ENCODE measurements at places on chromosomes 5 and 9. TPM values are rescaled to one million over a fixed set of nuclear protein-coding genes. Genes with fewer than 3 reads are reported as not detected.

Gene CDC20B
- 0.28 TPM for total RNA-seq

Gene RXRA
- total RNA-seq, result 41.5 TPM

Gene CCNI2
- 0.05 TPM for total RNA-seq

Gene TAS2R1
- total RNA-seq, result not detected

DNA sequence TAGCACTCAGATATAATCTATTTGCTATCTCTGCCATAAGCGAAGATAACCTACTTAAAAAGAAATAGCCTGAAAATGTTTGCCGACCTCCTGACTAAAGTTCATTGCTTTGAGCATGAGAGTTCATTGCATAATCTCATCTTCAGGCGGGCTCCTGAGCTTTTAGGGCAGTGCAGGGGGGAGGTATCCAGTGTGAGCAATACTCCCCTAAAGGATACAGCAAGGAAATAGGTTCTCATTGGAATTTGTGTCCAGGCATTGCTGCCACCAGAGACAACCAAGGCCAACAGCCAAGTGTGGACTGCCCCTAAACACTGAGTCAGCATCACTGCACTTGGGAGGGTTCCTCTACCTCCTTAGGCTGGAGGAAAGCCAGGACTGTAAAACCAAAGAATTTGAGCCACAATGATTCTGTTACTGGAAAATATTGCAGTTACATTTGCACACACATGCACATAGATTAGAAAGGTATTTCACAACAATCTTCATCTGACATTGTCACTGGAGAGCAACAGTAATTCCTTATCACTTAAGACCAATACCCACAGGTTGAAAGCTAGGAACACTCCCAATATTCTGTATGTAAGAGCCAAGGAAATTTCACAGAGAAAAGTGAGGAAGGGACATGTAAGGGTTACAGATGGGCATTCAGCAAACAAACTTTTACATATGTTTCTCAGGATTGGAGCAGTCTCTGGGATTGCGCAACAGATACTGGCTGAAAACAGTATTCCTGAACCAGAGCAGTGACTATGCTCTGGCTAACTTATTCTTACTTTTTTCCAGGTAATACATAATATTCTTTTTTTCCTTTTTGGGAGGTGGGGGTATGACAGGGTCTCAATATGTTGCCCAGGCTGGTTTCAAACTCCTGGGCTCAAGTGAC, 98.6 kb upstream of the TLE1 start:
- no peaks in the 10 kb centered on the region for H3K27me3 ChIP-seq
- peaks cover 10% of the 10 kb centered on the region for H3K4me1 ChIP-seq
- no peak overlapping the region for H3K4me3 ChIP-seq
- no peaks in the 10 kb centered on the region for H3K36me3 ChIP-seq

- H3K27ac ChIP-seq, result no peak overlapping the region
- no peak for DNase-seq
- no peak overlapping the region for H3K4me3 ChIP-seq
- peaks cover 3% of the 10 kb centered on the region for H3K36me3 ChIP-seq
- no peaks in the 10 kb centered on the region for H3K27me3 ChIP-seq
Measured at GRCh38 chr5:14783691-14784090, 87.9 kb downstream of the ANKH start.

- no peaks in the 10 kb centered on the region for H3K36me3 ChIP-seq
- no peaks in the 10 kb centered on the region for H3K4me1 ChIP-seq
- H3K27me3 ChIP-seq, result no peaks in the 10 kb centered on the region
- no peak overlapping the region for H3K4me3 ChIP-seq
Measured at GRCh38 chr9:115804206-115804605, 349.4 kb upstream of the PAPPA start.

Gene ZFP37
- 0.50 TPM for total RNA-seq

DNA sequence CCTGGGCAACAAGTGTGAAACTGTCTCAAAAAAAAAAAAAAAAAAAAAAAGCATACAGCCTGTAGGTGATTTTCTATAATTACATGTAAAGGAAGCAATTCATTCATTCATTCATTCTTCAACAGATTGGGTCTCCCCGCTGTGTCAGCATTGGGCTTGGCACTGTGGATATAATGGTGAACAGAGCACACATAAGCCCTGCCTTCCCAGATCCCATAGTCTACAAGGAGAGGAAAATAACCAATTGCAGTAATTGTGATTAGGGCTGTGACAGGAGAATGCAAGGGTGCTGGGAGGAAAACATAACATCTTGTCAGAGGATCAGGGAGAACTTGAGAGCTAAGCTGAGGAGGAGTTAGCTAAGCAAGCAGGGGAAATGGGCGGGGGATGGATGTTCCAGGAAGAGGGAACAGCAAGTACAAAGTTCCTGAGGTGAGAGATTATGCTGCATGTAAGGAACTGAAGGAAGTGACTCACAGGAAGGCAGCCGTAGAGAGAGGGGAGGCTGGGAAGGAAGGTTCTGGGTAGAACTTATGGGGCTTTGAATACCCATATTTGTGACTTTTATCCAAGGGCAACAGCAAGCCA, 24.0 kb upstream of the KLF9 start:
- H3K36me3 ChIP-seq, result no peaks in the 10 kb centered on the region
- H3K4me3 ChIP-seq, result no peak overlapping the region
- no peak for DNase-seq
- H3K4me1 ChIP-seq, result no peaks in the 10 kb centered on the region
- peak overlapping the region; percentile 28 for H3K27ac ChIP-seq

DNA sequence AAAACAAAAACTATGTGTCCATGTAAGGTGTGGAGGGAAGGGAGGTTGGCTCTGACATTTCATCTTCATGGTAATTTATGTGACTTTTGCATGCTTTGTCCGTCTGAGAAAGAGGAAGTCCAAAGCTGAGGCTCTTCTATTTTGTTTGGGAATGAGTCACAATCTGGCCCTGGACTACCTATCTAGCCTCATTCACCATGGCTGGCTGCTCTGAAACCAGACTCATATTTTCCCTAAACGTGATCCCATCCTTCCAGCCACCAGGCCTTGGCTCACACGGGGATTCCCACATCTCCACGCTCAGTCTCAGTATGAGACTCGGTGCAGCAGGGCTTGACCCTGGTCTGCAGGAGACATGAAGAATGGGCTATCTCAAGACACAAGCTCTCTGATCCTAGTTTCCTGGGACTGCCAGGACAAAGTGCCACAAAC, 672.8 kb downstream of the ACTL7B start:
- no peak overlapping the region for H3K4me3 ChIP-seq
- H3K27ac ChIP-seq, result no peak overlapping the region
- H3K27me3 ChIP-seq, result no peaks in the 10 kb centered on the region

GRCh38 chr9:131854334-131854733, 114.5 kb upstream of the RAPGEF1 start:
- no peak overlapping the region for H3K4me3 ChIP-seq
- no peaks in the 10 kb centered on the region for H3K4me1 ChIP-seq
- no peak for DNase-seq

DNA sequence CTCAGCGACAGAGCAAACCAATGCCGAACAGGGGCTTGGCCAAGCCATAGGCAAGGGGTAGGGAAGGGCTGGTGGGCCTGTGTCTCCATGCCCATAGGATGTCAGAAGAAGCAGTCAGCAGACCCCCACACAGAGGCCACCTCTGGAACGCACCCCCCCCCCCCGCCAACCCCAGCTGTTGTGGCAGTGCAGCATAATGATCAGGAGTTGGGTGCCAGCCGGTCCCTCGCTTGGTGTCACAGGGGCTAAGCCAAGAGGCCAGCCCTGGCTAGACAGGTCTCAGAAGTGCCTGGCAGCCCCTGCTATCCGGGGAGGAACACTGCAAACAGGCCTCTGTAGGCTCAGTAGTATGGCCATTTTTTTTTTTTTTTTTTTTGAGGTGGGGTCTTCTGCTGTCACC, 3.7 kb upstream of the MXD3 start:
- H3K27me3 ChIP-seq, result no peaks in the 10 kb centered on the region
- no peak overlapping the region for H3K27ac ChIP-seq
- no peaks in the 10 kb centered on the region for H3K36me3 ChIP-seq
- DNase-seq, result no peak

DNA sequence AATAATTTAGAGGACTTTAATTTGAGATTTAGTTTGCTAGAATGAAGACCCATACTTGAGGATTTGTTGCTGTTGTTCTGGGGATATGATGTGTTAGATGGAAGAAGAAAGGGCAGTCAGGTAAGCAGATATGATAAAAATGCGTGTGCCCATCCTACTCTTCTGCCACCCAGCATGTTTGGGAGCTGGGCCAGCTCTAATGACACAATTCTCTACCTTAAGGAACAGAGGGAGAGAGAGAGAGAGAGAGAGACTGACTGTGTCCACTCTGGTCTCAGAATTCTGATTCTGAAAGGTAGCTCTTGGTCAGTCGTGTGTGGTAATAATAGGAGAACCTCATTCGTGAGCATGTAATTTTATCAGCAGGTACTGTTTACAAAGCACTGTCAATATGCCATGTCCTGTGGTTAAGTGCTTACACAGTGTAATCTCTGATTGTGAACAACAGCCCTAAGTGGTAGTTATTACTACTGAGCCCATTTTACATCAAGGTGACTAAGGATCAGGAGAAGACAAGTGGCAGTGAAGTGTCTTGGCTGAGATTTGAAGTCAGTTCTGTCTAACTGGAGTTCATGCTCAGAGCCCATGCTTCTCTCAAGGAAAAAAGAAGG, 307.4 kb upstream of the SEMA6A start:
- H3K27me3 ChIP-seq, result no peaks in the 10 kb centered on the region
- H3K36me3 ChIP-seq, result no peaks in the 10 kb centered on the region
- no peak overlapping the region for H3K4me3 ChIP-seq
- no peak overlapping the region for H3K27ac ChIP-seq
- H3K4me1 ChIP-seq, result no peaks in the 10 kb centered on the region
- DNase-seq, result no peak

DNA sequence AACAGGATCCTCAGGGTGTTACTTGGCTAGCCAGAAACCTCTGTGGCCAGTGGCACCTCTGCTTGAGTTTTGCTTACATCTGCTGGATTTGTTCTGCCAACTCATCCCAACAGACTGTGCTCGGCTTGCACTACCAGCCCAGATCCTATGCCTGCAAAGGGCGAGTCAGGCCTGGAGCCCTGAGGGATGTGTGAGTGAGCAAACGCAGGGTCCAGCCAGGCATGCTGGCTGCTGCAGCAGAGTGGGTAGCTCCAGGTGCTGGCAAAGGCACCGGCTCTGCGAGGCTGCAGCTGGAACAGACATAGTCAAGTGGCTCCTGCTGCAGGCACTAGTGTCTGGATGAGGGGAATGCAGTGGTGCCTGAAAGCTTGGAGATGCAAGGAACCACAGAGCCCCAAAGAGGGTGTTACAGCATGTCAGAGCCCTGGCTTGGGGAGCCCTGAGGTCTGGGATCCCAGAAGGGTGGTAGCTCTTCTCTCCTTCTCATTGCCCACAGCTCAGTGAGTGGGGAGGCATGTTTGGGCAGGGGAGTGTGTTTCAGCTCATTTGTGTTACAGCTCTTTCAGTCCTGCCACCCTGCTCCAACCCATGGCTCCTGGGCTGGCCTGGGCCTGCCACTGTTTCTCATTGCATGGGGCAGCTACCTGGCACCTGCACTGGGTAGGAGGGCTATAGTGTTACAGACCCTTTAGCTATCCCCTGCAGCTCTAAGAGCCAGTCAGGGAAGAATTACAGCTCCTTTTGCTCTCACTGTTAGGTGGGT, 332.6 kb downstream of the TAF11L14 start:
- no peaks in the 10 kb centered on the region for H3K4me1 ChIP-seq
- H3K27ac ChIP-seq, result no peak overlapping the region
- H3K4me3 ChIP-seq, result no peak overlapping the region
- H3K36me3 ChIP-seq, result no peaks in the 10 kb centered on the region
- no peaks in the 10 kb centered on the region for H3K27me3 ChIP-seq

Gene PDE4D
- 8.1 TPM for total RNA-seq

Gene ENDOG
- 11.3 TPM for total RNA-seq

Gene MARVELD2
- 20.2 TPM for total RNA-seq

Gene PITX1
- total RNA-seq, result not detected

DNA sequence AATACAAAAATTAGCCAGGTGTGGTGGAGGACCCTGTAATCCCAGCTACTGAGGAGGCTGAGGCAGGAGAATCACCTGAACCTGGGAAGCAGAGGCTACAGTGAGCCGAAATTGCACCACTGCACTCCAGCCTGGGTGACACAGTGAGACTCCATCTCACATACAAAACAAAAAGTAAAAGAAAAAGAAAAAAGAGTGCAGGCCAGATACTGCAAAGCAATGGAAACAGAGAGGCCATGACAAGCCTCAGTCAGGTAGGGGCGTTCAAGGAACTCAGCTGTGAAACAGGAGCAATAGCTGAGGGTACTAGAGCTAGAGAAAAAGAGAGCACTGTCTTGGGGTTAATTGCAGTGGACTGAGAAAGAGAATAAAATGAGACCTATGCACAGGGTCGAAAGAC, 56.2 kb downstream of the TIMD4 start:
- no peaks in the 10 kb centered on the region for H3K4me1 ChIP-seq
- H3K27ac ChIP-seq, result no peak overlapping the region
- no peak overlapping the region for H3K4me3 ChIP-seq
- no peaks in the 10 kb centered on the region for H3K27me3 ChIP-seq
- no peak for DNase-seq

GRCh38 chr9:99628285-99628684, 193.4 kb upstream of the NR4A3 start:
- DNase-seq, result no peak
- no peaks in the 10 kb centered on the region for H3K27me3 ChIP-seq
- no peaks in the 10 kb centered on the region for H3K36me3 ChIP-seq
- H3K4me3 ChIP-seq, result no peak overlapping the region
- no peaks in the 10 kb centered on the region for H3K4me1 ChIP-seq

GRCh38 chr9:113614843-113615648, 151.5 kb downstream of the RGS3 start:
- no peak for DNase-seq
- peaks cover 14% of the 10 kb centered on the region for H3K4me1 ChIP-seq
- H3K4me3 ChIP-seq, result no peak overlapping the region
- no peaks in the 10 kb centered on the region for H3K27me3 ChIP-seq
- peak overlapping the region; percentile 61 for H3K27ac ChIP-seq

DNA sequence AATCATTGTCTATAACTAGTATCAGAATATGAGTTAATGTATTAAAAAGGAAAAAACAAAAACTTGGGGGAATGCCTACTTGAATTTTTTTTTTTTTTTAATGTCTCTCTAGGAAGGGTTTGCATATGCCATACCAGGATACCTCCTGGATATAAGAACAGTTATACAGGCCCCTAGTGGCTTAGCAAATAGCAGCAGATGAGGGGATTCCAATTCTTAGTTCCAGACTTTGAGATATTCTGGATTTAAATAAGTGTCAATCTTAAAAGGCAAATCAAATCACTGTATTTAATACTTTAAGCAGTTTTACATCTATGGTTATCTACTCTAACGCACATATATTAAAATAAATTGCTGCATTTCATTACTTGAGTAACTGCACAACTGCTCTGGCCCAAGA, 1055.5 kb upstream of the DMAC1 start:
- no peak overlapping the region for H3K4me3 ChIP-seq
- H3K27ac ChIP-seq, result no peak overlapping the region
- no peak for DNase-seq
- no peaks in the 10 kb centered on the region for H3K36me3 ChIP-seq
- no peaks in the 10 kb centered on the region for H3K27me3 ChIP-seq

DNA sequence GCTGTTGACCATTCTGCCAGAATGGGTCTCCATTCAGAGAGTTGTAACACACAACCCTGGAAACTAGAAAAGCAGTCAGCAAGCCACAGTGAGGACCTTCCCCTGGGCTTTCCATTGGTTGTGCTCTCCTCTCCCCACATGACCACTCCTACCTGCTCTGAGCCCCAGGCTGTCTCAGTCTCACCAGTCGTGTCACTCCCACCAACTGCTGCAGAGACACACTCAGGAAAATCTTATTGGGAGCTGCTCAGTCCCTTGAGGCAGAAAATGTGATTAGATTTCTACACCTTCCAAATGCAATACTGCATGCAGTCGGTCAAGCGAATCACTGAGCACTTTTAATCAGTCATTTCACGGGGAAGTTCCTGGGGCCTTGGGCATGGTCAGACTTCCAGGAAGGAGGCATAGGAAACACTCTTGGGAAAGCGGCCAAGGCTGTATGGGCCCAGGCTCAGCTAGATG, 284.2 kb upstream of the NMUR2 start:
- no peak overlapping the region for H3K27ac ChIP-seq
- DNase-seq, result no peak
- H3K36me3 ChIP-seq, result no peaks in the 10 kb centered on the region
- no peaks in the 10 kb centered on the region for H3K27me3 ChIP-seq

Gene N4BP3
- total RNA-seq, result 0.28 TPM

All from liver (tissue), 10 donors.